ENCODE measurements at places on chromosomes 7 and 10.
A peak's percentile ranks its signal among the peaks of the same experiment; 100 is the strongest.

- DNase-seq: no peak
These were observed 1.0 kb upstream of the FAM20C start for GRCh38 chr7:191105-191980.

- DNase-seq: no peak
These were observed 440 bp upstream of the GLRX3 start for GRCh38 chr10:130135676-130136225.

DNA sequence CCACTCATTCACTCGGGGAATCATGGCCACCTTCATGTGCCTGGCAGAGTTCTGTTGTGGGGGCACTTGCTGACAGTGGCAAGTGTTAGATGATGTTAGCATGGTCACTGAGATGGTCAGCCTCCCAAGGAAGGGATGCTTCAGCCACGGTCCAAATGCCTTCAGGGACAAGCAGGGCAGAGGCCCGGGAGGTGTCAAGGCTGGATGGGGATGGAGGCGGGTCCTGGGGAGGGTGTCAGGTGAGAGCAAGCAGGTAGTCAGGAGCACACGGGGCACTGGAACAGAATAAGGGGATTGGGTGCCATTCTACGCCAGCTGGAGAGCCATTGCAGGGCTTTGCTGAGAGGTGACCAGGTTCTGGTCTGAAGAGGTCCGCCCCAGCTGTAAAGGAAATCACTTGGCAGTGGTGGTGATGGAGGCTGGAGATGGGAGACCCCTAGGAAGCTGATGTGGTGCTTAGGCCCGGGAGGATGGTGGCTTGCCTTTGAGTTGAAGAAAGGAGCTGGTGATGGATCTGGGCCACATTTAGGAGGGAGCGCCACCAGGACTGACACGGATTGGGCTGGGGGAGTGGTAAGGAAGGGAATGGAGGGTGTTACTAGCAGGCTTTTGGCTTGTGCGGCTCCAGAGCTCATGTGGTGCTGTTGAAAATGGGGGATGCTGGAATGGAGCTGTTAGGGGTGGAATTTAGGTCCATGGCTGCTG is 24.1 kb downstream of the AGAP3 start:
- DNase-seq: no peak

GRCh38 chr10:72126184-72126871 is 38.0 kb upstream of the SPOCK2 start:
- DNase-seq: no peak

DNA sequence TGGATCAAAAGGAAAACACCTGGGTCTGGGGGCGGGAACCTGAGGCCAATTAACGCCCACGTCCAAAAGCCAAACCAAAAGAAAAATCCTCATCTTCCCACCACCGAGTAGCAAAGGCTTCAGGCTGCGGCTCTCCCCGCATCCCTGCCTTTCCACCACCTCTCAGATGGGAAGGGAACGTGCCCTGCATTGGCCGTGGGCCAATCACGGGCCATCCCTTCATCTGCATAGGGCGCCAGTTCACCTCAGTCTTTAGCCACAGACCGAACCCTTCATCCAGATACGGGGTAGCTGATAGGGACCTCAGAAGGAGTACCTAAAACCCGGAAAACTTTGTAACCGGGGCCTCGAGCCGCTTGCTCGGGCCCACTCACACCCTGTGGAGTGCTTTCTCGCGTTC is 626 bp downstream of the PRPF18 start:
- DNase-seq: no peak

DNA sequence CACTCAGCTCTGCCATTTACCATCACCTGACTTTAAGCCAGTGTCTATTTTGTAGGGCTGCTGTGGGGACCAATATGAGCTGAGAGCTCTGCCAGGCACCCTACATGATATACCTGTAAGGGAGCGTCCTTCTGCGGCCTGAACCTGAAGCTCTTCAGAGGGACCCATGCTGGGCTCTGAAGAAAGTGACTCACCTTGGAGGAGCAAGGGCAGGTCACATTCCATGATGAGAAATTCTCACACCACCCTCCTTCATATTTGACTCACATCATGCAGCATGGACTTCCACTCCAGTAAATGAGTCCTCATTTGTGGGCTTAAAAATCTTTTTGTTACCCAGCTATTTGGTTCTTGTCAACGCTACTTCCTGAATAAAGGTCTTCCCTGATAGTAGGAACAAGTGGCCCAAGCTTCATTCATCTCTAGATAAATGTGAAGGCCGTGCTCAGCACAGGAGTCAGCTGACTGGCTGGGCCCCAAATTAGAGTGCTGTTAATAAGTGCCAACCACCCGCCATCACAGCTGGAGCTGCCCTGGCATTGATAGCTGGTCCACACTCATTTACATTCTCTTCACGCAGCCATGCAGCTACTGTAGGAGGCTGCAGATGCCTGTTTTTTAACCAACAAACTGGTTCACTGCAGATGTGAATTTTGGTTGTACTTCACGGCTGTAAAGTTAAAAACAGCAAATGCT is 78.4 kb downstream of the RNF216 start:
- no peak for DNase-seq

- DNase-seq: no peak
These were observed 6.7 kb upstream of the COA1 start for GRCh38 chr7:43735802-43736603.

- DNase-seq: no peak
These were observed 280.5 kb downstream of the WDR11 start for GRCh38 chr10:121131426-121132265.

GRCh38 chr7:137538361-137538762 is 194.8 kb upstream of the PTN start:
- no peak for DNase-seq

- DNase-seq: peak; percentile 20
These were observed 102.3 kb downstream of the JAZF1 start for GRCh38 chr7:28078036-28078901.

DNA sequence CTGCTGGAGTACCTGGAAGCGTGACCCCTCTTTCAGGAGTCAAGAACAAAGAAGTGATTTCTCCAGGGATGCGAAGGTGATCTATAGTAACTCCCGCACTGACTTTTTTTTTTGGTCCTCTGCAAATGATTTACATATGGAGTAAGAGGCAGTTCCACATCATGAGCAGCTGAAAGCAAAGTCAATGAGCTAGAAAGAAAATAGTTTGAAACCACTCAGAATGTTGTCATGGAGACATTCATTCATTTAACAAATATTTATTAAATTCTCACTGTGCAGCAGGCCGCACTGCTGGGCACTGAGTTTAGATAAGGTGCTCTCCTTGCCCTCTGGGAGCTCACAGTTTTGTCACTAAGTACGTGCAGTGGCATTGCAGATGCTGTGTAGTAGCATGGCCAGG is 206.7 kb downstream of the CAMK1D start:
- no peak for DNase-seq

DNA sequence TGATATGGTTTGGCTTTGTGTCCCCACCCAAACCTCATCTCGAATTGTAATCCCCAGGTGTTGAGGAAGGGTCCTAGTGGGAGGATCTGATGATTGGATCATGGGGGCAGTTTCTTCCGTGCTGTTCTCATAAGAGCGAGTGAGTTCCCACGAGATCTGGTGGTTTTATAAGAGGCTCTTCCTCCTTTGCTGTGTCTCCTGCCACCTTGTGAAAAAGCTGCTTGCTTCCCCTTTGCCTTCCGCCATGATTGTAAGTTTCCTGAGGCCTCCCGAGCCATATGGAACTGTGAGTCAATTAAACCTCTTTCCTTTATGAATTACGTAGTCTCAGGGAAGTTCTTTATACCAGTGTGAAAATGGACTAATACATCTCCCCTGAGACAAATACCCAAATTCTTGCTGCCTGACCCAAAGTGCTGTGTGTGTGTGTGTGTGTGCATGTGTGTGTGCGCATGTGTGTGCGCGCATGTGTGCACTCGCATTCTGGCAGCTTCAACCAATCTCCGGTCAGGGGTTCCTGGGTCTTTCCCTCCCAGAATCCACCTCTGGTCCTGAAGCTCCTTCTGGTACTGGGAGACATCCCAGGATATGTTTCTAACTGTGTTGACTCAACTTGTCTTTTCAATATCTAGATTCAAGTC is 98.1 kb upstream of the LRRC4 start:
- no peak for DNase-seq

GRCh38 chr10:88233870-88234269 is 349.2 kb downstream of the RNLS start:
- no peak for DNase-seq

- DNase-seq: no peak
These were observed at the start of gene CUZD1 for GRCh38 chr10:122845783-122846332. Gene CUZD1 (minus strand): TSS chr10:122845857. CDS start chr10:122845843, 14 bp downstream.

- DNase-seq: no peak
These were observed 43.4 kb upstream of the PTER start for GRCh38 chr10:16393271-16393858.

- DNase-seq: no peak
These were observed 106.5 kb downstream of the HTR7 start for GRCh38 chr10:90751107-90751997.

- no peak for DNase-seq
These were observed 117.8 kb downstream of the TRRAP start for GRCh38 chr7:98996150-98996552.

- DNase-seq: no peak
These were observed 121.5 kb downstream of the SEMA3D start for GRCh38 chr7:85065306-85065705.

Data from stimulated activated CD4-positive, alpha-beta T cell treated with anti-CD3 and anti-CD28 coated beads, Interleukin-15, amount 100 ng/mL, for 1 hour (primary cell).